ENCODE measurements at places on chromosomes 5 and 9. TPM values are rescaled to one million over a fixed set of nuclear protein-coding genes. Genes with fewer than 3 reads are reported as not detected.
A peak's percentile ranks its signal among the peaks of the same experiment; 100 is the strongest.

DNA sequence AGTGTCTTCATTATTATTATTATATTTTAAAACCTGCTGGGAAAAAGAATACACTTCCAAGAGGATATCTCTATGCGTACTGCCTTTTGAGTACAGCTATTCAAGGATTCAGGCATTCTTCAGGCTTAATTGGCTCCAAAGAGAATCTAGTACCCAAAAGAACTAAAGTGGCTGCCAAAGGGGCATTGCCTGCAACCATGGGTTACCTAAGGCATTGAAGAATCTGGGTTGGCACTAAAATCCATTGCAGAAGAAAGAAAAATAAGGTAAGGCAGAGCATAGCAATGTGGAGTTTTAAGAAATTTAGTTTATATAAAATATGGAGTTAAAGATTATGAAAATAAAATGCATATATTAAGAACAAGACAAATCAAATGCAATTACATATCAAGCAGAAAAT lies 223.5 kb downstream of the TMEM161B start:
- no peak for DNase-seq

DNA sequence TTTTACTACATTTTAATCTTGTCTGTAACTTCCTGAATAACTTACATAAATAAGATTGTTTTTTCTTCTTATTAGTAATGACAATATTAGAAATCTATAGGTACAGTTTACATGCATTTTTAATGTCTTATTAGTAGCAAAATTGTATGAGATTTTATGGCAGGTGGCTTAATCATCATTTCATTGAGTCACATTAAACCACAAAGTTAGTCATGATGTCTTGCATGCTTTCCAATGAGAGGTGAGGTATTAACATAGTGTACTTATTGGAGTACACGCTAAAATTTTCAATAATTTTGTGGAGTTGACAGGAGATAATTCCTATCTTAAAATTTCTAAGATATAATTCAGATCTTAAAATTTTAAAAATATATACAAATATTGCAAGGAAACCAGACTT lies 989.6 kb upstream of the ARRDC3 start:
- peak; percentile 48 for DNase-seq

DNA sequence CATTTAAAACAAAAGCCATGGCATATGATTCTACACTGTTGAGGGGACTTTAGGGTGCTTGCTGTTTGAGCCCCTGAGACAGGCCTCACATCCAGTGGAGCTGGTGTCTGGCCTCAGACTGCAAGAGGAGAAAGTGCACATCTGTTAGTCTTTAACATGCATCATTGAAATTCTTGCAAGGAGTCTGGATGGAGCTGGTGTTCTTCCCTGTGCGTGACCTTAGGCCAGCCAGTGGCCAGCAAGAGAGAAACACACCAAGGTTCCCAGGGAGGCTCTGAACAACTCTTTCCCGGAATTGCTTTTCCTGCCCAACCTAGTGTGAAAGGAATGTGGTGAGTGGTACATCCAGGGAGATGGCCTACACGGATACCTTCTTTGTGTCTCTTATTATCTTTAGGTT lies 282.8 kb upstream of the TNC start:
- DNase-seq = no peak

GRCh38 chr5:21649969-21650368 lies 1203.2 kb downstream of the CDH12 start:
- DNase-seq = no peak

- peak; percentile 45 for DNase-seq
These were observed 89.5 kb downstream of the ESM1 start for GRCh38 chr5:54895816-54896341.

GRCh38 chr5:169336242-169336641 lies 35.3 kb upstream of the SLIT3 start:
- DNase-seq = no peak

Gene CAMK2A
- polyA plus RNA-seq = not detected

Measured in foreskin keratinocyte (primary cell).